ENCODE measurements at places on chromosomes 11 and 22.

- DNase-seq, result no peak
Measured at GRCh38 chr11:34940026-34940677, 23.7 kb downstream of the PDHX start.

GRCh38 chr11:78767027-78767932 is 192.6 kb upstream of the NARS2 start:
- no peak for DNase-seq

GRCh38 chr22:45290410-45290936 is 5.7 kb downstream of the UPK3A start:
- peak; percentile 6 for DNase-seq

GRCh38 chr11:128734103-128734831 is 40.4 kb downstream of the FLI1 start:
- no peak for DNase-seq

- peak; percentile 17 for DNase-seq
Measured at GRCh38 chr11:19076744-19077589, 16.4 kb upstream of the MRGPRX2 start.

DNA sequence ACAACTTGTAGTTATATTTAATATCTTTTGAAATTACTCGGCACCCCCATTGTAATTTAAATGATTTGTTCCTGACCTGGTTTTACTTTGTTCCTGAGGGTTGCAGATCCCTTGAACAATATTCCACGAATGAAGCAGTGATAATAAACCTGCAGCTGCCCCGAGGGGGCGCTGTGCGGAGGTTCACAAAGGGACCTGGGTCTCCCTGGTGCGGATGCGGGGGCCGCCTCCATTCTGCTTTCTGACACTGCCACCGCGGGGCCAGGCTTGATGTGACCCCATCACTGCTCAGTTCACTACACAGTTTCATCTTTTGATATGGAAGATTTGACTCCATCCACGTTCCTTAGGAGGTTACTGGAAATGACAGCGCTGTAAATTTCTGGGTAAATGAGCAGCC is 62.9 kb upstream of the PRODH start:
- DNase-seq, result no peak

- no peak for DNase-seq
Measured at GRCh38 chr11:17296852-17297559, 20.5 kb downstream of the NUCB2 start.

- DNase-seq, result no peak
Measured at GRCh38 chr11:45650166-45651095, 15.0 kb downstream of the CHST1 start.

- no peak for DNase-seq
Measured at GRCh38 chr11:44380009-44380313, 70.0 kb upstream of the ALX4 start.

DNA sequence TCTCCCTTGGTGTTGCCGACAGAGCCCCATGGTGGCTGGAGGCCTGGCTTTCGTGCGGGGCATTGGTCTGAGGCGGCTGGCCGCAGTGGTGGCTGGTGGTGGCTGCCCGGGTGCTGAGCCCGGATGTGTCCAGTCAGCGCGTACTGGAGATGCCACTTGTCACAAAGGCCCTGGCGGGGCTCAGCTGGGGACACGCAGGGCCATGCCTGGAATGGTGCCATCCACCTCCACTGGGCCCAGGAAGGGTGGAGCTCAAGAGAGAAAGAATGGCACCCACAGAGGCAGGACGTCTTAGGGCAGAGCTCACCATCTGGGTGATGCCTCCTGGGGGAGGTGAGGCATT is 92.5 kb downstream of the CEP164 start:
- DNase-seq, result no peak

DNA sequence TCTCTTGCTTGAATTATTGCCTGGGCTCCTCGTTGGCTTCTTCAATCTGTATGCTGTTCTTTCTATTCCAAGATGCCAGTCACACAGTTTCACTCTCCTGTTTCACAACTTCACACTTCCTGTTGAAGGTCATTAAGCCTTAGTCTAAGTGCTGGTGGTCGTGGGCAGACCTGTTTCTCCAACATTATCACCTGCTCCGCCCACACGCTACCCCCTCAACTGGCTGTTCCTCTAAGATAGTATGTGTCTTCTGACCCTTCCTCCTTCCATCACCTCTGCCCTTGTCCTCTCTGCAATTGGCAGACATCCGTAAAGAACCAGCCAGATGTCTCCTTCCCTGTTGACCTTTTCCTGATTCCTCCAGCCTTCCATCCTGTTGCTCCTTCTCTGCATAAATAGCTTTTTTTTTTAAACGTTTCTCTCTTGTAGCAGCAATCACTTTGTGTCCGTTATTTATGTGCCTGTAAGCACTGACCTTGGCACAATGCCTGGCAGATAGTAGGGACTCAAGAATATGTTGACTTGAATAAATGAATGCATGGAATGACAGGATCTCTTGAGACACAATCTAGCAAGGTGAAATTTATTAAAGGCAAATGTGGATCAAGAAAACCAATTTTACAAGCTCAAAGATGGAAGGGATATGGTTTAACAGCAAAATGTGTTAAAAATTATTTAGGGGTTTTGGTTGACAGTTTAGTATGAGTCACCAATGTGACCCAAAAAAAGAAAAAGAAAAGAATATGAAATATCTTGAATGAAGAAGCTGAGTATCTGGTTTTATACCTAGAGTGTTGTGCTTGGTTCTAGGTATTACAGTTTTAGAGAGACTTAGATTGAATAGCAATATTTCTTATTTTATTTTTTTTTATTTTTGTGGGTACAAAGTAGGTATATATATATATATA is 12.6 kb downstream of the DIXDC1 start:
- no peak for DNase-seq

DNA sequence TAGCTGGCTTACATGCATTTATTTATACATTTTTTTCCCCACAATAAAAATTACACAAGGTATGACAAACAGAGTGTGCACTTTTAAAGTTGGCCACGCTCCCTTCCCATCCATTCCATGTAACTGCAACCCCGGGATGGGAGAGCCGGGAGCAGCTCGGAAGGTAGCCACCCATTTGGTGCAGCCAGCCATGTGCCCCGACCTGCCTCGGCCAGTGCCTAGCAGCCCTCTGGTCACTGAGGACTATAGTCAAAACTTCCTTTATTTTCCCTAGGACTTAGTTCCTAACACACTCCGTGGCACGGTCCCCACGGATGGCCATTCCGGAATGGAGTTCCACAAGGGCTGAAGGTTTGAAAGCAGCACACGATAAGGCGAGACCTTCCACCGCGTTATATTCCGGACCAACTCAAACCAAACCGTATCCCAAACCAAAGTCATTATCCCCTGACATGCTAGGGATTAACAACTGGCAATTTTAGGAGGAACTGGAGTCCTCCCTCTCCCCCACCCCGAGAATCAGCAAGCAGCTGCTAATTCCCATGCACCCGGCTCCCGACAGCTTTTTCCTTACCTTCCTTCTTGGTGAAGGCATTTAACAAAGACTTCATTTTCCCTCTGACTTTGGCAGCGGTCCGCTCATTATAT is 426.4 kb downstream of the SHANK2 start:
- DNase-seq, result peak; percentile 33

- no peak for DNase-seq
Measured at GRCh38 chr11:77320351-77320750, 18.9 kb upstream of the GDPD4 start.

- no peak for DNase-seq
Measured at GRCh38 chr22:19868773-19869471, 14.2 kb upstream of the GNB1L start.

- DNase-seq, result no peak
Measured at GRCh38 chr11:103807806-103808205, 228.6 kb upstream of the DDI1 start.

- DNase-seq, result no peak
Measured at GRCh38 chr22:29750559-29751538, 16.0 kb downstream of the ZMAT5 start.

DNA sequence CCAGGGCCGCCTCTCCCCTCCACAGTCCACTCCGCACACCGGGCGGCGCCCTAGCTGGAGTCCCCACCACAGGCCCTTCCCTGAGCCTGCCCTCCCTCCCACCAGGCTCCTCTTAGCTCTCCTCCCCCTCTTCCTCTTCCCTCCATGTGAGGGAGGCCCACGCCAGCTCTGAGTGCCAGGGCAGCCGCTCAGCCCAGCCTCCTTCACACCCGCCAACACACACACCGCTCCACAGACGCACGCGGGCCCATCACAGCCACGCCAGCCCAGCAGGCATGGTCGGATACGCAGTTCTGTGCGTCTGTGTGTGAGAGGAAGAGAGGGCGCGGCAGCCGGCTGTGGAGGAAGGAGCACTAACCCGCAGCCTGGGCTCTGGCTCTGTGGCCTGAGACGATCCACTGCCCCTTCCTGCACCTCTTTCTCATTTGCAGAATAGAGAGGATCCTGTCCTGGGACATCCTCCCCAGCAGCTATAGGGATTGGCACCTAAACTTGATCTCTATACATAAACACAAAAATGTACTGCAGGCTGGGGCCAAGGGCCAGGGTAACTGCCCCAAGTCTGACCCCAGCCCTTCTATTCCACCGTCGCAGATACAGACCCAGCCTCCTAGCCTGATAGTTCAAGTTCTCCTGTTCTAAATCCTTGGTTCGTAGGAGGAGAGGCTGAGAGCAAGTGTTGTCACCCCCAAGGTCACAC is 3.5 kb downstream of the CHRM4 start:
- DNase-seq, result no peak

DNA sequence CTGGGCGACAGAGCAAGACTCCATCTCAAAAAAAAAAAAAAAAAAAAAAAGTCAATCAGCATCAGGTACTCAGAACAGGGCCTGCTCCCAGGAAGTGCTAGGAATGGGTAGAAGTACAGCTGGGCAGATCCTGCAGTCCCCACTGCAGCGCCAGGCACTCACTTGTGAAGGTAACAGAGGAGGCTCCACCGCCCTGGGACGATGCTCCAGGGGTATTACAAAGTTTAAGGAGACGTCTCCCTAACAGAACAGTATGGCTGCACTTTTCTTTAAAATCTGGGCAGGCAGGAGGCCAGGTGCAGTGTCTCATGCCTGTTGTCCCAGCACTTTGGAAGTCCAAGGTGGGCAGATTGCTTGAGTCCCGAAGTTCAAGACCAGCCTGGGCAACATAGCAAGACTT is 1449.0 kb downstream of the BRD1 start:
- DNase-seq, result no peak

DNA sequence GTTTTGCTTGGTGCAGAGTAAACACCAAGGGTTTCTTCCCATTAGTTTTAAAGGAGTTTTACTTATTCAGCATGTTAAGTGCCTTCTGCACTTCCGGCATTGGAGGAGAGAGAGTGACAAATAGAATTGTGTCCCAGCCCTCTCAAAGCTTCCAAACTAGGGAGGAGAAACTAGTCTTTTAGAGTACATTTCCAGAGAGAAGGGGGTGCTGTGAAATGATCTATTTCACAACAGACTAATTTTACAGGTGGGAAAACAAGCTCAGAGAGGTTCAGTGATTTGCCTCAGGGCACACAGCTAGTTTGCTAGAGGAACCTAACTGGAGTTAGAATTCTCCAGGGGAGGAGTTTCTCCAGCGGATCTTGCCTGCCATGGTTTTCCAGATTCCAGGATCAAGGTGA is 12.6 kb downstream of the MPST start:
- no peak for DNase-seq

GRCh38 chr11:61774411-61774810 is 18.0 kb downstream of the TMEM258 start:
- no peak for DNase-seq

- peak; percentile 25 for DNase-seq
Measured at GRCh38 chr22:37331034-37331428, 48.7 kb downstream of the CYTH4 start.

- DNase-seq, result no peak
Measured at GRCh38 chr22:49690454-49690853, 137.2 kb downstream of the BRD1 start.

GRCh38 chr11:124672536-124673215 is 863 bp downstream of the SIAE start:
- no peak for DNase-seq

DNA sequence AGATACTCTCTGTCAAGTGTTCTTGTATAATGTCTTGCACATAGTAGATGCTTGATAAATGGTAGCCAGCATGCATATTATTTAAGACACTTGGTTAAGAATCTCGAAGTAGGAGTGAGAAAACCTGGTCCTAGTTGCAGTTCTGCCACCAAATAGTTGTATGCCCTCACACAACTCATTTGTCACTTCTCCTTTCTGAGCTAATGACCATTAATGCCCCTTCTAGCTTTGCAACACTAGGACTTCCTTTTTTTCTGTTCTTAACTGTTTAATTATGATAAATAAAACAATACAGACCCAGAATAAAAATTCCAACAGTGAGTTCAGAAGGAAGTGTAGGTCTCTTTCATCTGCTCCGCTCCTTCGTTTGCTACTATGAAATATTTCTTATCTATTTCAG is 453.6 kb downstream of the TMEM135 start:
- DNase-seq, result no peak

- no peak for DNase-seq
Measured at GRCh38 chr22:33167998-33168790, 110.0 kb upstream of the SYN3 start.

- DNase-seq, result no peak
Measured at GRCh38 chr11:69013009-69013951, at the start of gene MRGPRF. Gene MRGPRF, minus strand, starts transcription at chr11:69013246. Its CDS starts 3,345 bp downstream, at chr11:69009901.

GRCh38 chr22:46710806-46711205 is 27.2 kb downstream of the CERK start:
- DNase-seq, result no peak

DNA sequence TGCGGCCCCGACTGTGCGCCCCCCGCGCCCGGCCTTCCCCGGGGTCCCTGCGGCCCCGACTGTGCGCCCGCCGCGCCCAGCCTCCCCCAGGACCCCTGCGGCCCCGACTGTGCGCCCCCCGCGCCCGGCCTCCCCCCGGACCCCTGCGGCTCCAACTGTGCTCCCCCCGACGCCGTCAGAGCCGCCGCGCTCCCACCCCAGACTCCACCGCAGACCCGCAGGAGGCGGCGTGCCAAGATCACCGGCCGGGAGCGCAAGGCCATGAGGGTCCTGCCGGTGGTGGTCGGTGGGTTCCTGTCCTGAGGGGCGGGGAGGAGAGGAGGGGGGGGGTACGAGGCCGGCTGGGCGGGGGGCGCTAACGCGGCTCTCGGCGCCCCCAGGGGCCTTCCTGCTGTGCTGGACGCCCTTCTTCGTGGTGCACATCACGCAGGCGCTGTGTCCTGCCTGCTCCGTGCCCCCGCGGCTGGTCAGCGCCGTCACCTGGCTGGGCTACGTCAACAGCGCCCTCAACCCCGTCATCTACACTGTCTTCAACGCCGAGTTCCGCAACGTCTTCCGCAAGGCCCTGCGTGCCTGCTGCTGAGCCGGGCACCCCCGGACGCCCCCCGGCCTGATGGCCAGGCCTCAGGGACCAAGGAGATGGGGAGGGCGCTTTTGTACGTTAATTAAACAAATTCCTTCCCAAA is 3.1 kb downstream of the DRD4 start:
- DNase-seq, result no peak

DNA sequence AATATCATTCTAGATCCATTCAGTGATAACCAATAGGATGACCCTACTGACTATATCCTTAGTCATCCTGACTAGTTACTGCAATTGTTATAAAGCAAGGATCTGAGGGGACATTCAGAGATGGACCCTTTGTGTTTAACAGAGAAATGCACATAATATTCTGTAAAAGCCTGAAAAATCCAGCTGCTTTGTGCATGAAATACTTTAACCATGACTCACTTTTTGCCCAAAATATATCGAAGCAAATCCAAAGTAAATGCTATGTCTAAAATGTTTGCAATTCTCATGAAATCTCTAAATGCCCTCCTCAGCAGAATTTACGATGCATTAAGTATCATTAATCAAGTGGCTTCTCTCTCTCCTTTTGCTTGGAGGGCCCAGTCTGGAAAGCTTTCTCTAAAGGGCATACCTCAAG is 178.8 kb upstream of the MTMR2 start:
- DNase-seq, result no peak

GRCh38 chr11:123033895-123034294 is 28.0 kb downstream of the HSPA8 start:
- DNase-seq, result no peak

Measured in NCI-H1694 treated with DMSO at 0.1 percent for 48 hours (cell line).